Stimulated activated CD8-positive, alpha-beta memory T cell treated with anti-CD3 and anti-CD28 coated beads, Interleukin-7, amount 100 ng/mL, for 24 hours (primary cell): ENCODE measurements at places on chromosomes 7 and 10.

- DNase-seq = no peak
Measured at GRCh38 chr10:29826801-29827450, 192.2 kb upstream of the SVIL start.

DNA sequence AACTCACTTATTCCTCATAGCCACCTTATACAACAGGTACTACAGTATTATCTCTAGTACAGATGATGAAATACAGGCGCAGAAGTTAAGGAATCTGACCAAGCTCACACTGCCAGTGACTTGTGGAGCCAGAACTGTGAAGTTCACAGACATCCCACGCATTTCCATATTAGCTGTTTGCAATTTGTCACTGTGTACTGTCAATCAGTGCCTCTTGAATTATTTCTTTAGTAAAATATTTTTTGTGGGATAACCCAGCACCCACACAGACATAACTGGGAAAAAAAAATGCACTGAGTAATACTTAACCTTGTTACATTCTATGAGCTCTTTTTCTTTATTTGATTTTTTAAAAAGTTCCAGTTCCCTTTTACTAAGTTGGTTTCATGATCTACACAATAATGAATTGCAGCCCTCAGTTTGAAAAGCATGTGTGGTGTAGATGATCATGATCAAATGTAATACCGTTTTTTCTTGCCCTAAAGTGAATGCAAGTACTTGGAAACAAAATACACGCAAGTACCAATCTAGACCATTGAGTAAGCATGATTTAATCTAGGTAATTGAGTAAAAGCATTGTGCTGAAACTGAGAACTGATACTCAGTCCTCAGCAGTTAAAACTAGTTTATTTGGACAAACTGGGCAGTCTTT lies 14.1 kb downstream of the CUL1 start:
- DNase-seq = no peak

DNA sequence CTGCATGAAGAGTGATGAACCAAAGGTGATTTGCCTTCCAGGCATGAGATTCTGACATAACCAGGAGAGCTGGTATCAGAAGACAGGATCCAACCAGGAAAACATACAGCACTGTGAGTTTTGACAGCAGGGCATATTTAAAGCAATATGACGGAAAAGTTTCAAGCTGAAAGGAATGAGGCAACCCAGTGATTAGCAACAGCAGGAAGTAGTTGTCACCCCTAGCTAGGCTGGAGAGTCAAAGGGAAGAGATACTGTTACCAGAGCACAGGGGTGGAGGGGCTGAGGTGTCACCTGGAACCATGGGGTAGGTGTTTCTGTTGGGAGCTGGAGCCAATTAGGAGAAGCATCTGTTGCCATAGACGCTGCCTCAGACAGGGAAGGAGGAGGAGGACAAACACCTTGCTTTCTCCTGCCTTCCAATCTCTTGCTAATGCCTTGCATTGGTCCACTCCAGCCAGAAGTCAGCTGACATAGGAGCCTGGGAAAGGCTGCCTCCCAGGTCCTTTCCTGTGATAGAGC lies 125.4 kb upstream of the SORCS3 start:
- DNase-seq = no peak

GRCh38 chr7:22051886-22052673 lies 106.4 kb upstream of the CDCA7L start:
- DNase-seq = no peak

GRCh38 chr10:99672884-99673283 lies 13.6 kb downstream of the ENTPD7 start:
- DNase-seq = no peak

DNA sequence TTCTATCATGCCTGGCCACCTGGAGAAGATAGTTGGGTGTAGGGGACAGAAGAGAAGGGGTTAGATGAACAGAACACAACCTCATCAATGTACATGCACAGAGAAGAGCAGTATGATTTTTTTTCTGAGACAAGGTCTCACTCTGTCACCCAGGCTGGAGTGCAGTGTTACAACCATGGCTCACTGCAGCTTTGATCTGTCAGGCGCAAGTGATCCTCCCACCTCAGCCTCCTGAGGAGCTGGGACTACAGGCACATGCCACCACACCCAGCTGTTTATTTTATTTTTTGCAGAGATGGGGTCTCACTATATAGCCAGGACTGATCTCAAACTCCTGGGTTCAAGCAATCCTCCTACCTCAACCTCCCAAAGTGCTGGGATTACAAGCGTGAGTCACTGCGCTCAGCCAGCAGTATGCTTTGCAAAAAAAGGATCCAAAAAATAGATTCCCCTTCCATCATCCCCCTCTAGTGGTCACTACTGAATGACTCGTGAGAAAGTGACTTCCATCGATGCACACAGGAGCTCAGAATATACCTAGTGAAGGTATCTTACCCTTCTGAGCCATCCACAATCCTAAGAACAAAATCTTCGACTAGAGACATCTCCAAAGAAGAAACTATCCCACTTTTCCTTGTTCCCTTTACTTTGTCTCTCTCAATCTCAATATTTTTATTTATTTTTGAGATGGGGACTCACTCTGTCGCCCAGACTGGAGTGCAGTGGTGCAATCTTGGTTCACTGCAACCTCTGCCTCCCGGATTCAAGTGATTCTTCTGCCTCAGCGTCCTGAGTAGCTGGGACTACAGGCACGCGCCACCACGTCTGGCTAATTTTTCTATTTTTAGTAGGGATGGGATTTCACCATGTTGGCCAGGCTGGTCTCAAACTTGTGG lies 21.0 kb downstream of the ZCWPW1 start:
- DNase-seq = no peak

DNA sequence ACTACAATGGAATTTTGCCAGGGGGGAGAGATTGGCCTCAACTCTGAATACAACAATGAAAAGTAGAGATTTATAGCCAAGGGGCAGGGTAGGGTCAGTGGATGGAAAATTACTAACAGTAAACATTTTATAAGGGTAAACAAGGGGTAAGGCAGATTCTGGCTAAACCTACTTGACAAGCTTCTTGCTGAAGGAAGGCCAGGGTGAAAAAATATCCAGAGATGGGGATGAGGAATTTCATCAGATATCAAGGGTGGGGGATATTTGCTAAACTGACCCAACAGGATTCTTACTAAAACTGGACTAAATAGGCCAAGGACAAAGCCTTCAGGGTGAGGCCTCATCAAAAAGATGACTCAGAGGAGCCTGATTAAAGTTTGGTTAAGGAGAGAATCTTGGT lies 156.3 kb downstream of the RTKN2 start:
- DNase-seq = no peak

DNA sequence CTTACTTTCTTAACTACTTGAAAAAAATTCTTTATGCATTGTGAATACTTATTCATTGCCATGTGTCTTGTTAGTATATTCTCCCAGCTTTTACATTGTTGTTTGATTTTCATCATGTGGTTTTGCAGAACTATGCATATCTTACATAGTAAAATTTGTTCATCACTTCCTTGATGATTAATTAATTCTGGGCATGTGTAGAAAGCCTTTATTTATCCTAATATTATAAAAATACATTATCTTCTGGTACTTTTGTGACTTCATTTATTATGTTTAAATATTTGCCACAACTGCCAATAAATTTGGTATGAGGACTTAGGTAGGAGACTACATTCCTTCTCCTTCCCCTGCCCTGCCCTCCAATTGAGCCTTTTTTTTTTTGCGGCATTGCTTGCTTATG lies 166.0 kb upstream of the ZNF32 start:
- DNase-seq = no peak

DNA sequence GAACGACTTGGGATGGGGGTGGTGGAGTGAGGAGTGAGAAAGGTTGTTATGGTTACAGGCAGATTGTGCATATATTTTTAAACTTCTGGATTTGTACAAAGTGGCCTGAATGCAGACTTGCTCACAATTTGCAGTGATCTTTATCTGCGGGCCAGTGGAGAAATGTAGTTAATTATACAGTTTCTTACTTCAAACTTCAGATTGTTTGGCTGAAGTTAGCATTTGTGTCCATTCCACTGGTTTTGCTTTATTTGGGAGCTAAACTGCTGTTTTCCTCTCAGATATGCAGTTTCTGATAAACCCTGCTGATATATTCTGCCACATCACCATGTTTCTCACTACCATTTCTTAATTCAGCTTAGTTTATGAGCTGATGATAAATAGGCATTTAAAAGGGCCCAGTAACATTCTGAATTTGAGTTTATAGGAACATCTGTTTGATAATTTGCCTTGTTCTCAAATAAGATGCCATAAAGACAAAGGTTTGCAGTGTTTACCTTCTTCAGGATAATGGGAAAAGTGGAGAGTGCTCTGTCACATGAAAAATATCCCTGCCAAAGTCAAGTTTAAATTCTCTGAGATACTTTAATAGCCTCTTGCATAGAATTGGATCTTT lies 170.1 kb downstream of the ST7 start:
- DNase-seq = no peak
